ENCODE measurements at places on chromosomes 6 and 20. TPM values are rescaled to one million over a fixed set of nuclear protein-coding genes. Genes with fewer than 3 reads are reported as not detected.

Gene NKAIN2
- not detected for total RNA-seq

Gene ZSCAN16
- total RNA-seq: not detected

Gene FAXC
- not detected for total RNA-seq

Gene RPL10A
- total RNA-seq: 1,856 TPM

Gene OTOR
- not detected for total RNA-seq

Gene CLVS2
- total RNA-seq: 0.13 TPM

Gene KCNG1
- 1.5 TPM for total RNA-seq

Gene NOTCH4
- 2.7 TPM for total RNA-seq

Gene EHMT2
- total RNA-seq: 61.7 TPM

Gene MDN1
- 93.6 TPM for total RNA-seq

Gene RAB32
- total RNA-seq: 10.5 TPM

Gene PAK5
- total RNA-seq: not detected

Gene PRICKLE4
- 0.87 TPM for total RNA-seq

Gene SCGN
- total RNA-seq: not detected

Gene CGA
- not detected for total RNA-seq

Gene GINS1
- 31.8 TPM for total RNA-seq
